ENCODE measurements at places on chromosomes 7 and 10.
A peak's percentile ranks its signal among the peaks of the same experiment; 100 is the strongest.

- DNase-seq, result no peak
Measured at GRCh38 chr7:94621120-94621519, 34.8 kb downstream of the SGCE start.

- DNase-seq, result no peak
Measured at GRCh38 chr7:128398016-128398840, 11.6 kb downstream of the IMPDH1 start.

- no peak for DNase-seq
Measured at GRCh38 chr7:157653827-157654207, 317.0 kb downstream of the DNAJB6 start.

DNA sequence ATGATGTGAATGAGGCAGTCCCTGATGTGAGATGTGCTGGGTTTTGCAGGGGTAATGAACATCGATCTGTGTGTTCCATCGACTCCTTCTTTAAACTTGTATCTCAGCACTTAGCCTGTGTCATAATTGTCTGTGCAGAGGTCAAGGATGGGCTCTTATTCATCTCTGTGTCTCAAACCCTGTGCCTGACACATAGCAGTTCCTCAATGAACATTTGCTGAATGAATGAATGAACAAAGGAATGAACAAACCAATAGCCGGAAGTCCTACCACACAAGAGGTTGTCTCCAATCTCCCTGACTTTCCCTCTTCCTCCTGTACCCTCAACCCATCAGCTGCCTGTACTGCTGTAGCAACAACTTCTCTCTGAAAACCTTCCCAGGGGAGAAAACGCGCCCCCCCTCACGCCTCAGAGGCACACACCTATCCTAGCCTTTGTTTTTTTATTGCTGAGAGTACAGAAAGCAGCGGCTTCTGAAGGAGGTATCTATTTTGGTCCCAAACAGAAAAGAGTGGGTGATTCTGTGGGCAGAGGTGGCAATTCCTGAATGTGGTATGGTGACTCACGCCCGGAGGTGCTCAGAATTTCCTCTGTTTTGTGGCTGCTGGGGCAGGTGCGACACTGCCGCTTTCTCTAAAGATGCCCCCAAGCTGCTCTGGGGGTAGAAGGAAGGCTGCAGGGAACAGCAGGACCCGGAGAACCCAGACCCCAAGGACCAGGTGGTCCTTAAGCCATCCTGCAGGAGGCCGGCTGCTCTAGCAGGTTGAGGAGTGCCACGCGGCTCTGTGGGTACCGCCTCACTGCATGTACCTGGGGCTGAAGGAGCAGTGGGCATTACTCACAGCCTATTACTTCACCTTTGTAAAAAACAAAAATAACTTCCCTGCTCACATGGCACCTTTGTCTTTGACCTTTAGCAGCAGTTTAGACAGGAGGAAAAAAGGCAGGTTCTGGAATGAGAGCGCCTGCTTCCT is 9.6 kb downstream of the IL2RA start:
- DNase-seq, result no peak

DNA sequence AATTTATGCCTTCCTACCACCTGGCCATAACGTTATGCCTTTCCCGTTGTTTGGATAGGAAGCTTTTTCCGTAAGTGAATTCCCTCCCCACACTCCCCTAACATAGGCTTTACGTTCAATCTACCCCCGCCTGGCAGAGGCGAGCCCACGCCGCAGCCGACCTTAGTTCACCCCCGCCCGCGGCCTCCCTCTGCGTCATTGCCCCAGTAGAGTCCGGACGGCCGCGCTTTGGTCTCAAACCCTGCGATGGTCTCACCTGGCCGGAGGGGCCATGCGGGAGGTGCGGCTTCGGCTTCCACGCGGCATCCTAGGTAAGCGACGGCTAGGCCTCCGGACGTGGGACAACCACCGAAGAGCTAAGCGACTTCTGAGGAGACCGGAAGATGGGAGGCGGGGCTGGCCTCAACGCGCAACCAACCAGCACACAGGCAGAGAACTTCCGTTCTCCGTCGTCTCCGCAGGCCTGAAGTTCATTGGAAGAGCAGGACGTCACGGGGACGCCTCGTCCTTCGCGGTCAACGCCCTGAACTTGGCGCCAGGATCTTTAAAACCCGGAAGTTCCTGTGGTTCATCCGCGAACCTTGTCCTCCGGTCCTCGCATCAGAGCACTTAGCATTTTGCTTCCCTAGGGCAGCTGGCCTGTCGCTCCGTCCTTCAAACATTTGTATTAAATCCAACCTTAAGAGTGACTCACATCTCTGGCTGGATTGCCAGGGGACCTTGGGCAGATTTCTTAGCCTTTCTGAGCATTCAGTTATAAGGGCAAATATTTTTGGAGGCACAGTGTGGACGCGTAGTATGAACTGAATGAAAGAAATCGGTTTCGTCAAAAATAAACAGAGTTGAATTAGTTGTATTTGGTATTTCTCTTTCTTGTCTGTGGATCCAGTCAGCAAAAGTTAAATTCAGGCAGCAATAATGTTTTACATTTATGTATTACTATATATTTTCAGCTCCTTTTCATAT is at the start of gene CHCHD2:
Gene CHCHD2, minus strand, starts transcription at position 369 of the 966 bp plus-strand sequence. Its CDS starts 63 bp downstream, at position 306.
- DNase-seq, result peak; percentile 95

- no peak for DNase-seq
Measured at GRCh38 chr7:141696348-141696747, 5.6 kb downstream of the DENND11 start.
